ENCODE measurements at places on chromosomes 5 and 9.

DNA sequence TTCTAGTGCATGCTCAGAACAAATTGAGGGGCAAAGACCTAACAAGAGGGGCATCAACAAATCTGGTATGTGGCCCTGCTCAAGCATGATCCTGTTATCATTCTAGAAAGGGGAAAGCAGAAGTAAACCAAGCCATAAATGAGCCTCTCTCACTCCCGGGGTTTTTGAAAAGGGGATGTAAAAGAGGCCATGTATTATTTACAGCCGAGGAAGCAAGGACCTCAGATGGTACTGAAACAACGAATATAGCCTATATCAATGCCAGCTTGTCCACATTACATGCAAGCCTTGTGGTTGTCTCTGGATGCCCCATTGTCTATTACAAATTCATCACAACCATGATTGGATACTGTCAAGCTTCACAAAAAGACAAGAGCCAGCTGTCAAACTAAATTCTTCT lies 211.3 kb downstream of the DCP2 start:
- no peak for DNase-seq

DNA sequence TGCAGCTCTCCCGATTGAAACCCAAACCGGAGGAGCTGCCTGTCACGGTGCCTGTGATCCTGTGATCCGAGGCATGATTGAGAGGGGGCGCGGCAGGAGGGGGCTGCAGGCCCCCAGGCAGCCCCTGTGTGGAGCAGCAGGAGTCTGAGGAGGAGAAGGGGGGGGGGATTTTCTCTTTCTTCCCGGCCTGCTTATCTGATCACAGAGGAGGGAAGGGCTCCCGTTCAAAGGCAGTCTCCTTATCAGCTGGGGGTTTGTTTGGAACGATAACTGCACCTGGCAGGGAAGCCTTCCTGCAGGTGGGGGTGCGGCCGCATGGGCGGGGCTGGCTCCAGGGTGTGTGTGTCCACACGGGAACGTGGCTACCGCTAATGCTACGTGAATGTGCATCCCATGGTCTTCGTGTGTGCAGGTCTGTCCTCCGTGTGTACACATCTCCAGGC lies 38.4 kb downstream of the LMX1B start:
- no peak for DNase-seq

DNA sequence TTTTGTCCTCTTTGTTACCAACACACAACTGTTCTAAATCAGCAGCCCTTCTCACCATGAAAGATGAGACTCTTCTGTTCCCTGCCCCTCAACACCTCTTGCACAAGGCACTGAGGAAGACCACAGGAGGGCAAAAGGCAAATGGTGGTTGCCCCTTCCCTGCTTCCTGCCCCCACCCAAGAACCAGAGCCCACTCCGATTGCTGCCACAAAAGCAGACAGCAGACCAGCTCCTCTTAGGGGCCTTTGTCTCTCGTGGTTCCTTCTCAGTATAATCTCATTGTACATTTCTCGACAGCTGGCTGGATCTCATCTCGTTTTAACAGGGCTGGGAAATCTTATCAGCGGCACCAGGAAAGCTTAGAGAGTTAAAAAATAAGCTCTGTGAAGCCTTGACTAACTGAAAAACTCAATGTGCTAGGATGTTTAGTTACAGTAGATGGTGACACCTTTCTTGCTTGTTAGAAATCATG lies 1.1 kb downstream of the MVB12B start:
- no peak for DNase-seq

- DNase-seq, result no peak
Observed at GRCh38 chr5:10676946-10677345, 84.1 kb downstream of the DAP start.
